ENCODE measurements at places on chromosomes 6 and 20.

DNA sequence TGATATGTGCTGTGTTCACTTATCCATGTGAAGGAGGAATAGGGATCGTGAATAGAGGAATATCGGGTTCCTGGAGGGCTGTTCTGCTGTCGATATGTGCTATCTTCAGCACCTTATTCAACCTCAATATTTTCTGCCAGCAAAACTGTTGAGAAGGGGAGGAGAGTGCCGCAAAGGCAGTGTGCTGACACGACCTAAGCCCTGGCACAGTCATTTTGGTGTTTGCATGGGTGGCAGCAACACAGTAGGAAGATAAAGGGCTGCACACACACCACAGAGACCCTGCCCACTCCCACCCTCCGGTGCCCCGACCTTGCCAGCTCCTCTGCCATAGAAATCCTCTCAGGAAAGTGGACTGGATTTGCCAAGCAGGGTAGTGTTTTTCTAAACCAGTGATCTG is 47.0 kb downstream of the ZDHHC14 start:
- no peak for DNase-seq

GRCh38 chr6:2625581-2625980 is 125.1 kb downstream of the MYLK4 start:
- no peak for DNase-seq

GRCh38 chr20:56222945-56223344 is 25.6 kb upstream of the MC3R start:
- DNase-seq, result no peak

- DNase-seq, result peak; percentile 62
Observed at GRCh38 chr20:52312132-52312729, 120.7 kb upstream of the ZFP64 start.

- DNase-seq, result no peak
Observed at GRCh38 chr20:64033981-64034493, 1.9 kb upstream of the C20orf204 start.

DNA sequence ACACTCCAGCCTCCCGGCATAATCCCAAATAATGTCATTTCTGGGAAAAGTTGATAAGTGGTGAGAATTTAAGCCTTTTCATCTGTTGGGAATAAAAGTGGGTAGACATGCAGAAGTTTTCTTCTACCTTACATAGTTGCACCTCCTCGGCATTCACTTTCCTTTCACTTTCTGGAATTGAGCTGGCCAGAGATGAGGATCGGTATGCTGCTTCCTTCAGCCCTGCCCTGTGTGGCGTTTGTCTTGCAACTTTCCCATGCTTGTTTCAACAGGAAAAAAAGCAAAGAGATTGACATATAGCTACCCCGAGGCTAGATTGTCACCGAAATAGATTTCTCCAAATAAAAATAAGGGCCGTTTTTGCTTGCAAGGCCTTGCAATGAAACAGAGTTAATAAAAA is 65.8 kb upstream of the JAG1 start:
- DNase-seq, result no peak

DNA sequence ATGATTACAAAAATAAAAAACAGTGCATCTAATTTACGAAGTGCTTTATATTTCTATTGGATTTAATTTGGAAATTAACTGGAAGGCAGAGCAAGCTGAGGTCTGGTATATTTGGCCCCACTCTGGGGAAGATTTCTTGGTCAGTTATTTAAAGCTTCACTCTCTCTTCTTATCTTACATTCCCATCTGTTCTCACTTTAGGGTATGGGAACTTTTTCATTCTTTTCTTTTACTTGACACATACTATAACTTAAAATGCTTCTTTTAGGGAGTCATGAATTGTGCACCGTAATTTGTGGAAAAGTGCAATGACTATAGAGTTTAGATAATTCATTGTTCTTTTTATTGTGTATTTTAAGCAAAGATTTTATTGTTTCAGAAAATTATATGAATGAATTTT is 170.4 kb downstream of the BCKDHB start:
- DNase-seq, result no peak

GRCh38 chr20:45833030-45833882 is at the start of gene SNX21:
TSS of gene SNX21 (plus strand) at chr20:45833799. CDS start at chr20:45833920, 121 bp downstream.
- peak; percentile 51 for DNase-seq

DNA sequence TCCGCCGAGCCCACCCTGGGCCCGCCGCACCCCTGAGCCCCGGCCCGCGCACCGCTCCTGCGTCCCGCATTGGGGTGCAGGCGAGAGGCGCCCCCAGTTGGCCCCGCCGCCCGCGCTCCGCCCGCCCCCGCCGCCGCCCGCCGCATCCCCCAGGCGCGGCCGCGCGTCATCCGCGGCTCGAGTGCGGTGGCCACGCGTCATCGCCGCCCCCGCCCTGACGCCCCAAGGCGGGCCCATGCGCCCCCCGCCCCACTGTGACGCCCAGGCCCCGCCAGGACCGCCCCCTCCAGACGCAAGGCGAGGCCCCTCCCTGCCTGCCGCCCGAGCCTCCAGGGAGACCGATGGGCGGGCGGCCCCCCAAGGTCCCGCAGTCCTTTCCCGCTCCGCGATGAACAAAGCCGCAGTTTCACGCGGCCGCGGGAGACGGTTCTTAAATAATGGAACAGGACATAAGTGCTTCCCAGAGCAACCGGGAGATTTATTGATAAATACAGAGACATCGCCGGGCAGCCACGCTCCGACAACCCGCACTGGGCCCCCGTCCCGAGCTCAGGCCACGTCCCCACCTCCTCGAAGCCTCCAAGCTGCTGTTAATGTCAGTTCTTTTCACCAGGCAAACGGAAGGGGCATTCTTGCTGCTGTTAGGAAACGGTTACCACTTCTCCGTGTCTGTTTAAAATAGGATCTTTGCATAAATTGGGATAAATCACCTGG is at the start of gene ANKRD60:
Gene ANKRD60 (minus strand): TSS at position 170 of the 714 bp plus-strand sequence. CDS start 0 bp downstream, at position 170.
- peak; percentile 38 for DNase-seq

DNA sequence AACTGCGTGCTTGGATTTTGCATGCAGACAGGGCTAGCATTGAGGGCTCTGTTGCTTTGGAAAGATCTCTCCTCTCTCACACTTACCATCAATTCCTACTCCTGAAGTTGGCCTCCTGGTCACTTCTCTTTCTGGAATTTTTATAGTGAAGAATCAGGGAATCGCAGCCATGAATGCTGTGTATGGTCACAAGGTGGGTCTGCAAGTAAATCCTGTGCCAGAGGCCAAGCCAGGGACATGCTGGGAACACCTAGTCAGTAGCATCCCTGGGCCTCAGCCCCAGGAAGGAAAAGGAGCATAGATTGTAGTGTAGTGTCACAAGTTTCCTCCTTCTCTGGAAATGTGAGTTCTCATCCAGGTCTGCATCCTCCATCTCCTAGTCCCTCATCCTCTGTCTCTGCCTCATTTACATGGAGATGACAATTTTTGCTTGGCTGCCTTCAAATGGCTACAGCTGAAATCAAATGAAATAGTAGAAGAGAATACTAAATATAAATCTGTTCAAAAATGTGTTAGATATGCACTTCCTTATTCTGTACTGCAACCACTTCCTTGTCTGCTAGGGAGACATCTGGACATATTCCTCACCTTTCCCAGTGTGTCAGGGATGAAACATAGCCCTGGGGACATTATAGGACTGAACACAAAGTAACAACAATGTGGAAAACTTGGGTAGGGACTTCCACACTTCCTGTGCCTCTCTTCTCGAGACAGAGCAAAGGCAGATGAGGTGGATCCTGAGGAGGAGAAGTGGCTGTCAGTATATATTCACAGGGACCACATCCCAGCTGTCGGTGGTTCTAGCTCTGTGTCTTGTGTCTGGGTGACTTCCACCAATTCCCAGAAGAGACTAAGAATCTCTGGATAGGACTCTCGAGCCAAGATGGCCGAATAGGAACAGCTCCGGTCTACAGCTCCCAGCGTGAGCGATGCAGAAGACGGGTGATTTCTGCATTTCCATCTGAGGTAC is 17.0 kb downstream of the CST9 start:
- no peak for DNase-seq

DNA sequence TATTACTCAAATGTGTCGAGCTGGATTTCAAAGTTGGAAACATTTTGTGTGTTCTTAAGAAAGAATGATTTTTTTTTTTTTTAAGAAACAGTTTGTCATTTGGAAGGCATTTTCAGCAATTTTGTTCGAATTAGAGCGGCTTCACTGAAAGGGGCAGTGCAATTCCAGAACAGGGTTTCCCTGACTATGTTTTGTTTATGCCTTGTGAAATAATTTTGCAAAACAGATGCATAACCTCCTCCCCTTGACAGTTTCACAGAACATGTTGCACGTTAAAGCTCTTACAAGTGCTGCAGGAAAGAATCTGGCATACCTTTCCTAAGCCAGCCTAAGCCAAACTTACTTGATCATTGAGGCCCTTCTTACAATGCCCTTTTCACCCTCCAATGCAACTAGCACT is 216.0 kb upstream of the SSTR4 start:
- no peak for DNase-seq

DNA sequence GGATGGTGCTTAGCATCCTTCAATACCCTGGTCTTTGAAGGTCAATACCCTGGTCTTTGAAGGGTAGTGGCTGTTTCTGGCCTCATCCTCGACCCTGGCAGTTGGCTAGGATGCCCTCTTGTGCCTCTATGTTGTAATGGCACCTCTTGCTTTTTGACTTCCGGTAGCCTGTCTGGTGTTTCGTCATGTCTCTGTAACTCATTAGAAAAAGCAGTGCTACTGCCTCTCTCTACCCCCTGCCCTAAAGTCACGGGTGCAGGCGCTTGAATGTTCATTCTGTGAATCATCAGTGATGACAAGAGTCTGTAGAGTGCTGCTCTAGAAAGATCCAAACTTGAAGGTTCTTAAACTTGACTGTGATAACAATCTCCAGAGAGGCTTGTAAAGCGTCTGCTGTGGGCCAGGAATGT is 28.3 kb downstream of the RSPO4 start:
- DNase-seq, result peak; percentile 55

- DNase-seq, result no peak
Observed at GRCh38 chr6:106273087-106273486, 52.5 kb downstream of the ATG5 start.

Measured in activated CD8-positive, alpha-beta memory T cell treated with anti-CD3 and anti-CD28 coated beads, Interleukin-2, amount 10 ng/mL, durations not matched to agents 7 days and 5 days (primary cell).